ENCODE measurements at places on chromosomes 11 and 22.
A peak's percentile ranks its signal among the peaks of the same experiment; 100 is the strongest.

- DNase-seq, result no peak
- H3K27me3 ChIP-seq, result no peaks in the 10 kb centered on the region
- H3K36me3 ChIP-seq, result no peaks in the 10 kb centered on the region
Measured at GRCh38 chr11:70573701-70574151, 175.4 kb downstream of the CTTN start.

DNA sequence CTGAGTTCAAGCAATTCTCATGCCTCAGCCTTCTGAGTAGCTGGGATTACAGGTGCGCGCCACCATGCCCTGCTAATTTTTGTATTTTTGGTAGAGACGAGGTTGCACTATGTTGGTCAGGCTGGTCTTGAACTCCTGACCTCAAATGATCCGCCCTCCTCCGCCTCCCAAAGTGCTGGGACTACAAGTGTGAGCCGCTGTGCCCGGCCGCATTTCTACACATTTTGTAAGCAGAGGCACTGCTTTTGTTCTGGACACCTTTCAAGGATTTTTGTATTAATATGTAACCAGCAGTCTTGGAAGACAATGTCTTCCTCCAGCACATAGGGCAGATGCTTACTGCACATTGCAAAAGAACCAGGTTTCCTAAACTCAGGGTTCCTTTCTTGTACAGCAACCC, 11.4 kb upstream of the VSIG10L2 start:
- no peak for DNase-seq
- no peaks in the 10 kb centered on the region for H3K27me3 ChIP-seq
- no peaks in the 10 kb centered on the region for H3K36me3 ChIP-seq
- no peak overlapping the region for H3K27ac ChIP-seq
- H3K4me3 ChIP-seq, result no peak overlapping the region

DNA sequence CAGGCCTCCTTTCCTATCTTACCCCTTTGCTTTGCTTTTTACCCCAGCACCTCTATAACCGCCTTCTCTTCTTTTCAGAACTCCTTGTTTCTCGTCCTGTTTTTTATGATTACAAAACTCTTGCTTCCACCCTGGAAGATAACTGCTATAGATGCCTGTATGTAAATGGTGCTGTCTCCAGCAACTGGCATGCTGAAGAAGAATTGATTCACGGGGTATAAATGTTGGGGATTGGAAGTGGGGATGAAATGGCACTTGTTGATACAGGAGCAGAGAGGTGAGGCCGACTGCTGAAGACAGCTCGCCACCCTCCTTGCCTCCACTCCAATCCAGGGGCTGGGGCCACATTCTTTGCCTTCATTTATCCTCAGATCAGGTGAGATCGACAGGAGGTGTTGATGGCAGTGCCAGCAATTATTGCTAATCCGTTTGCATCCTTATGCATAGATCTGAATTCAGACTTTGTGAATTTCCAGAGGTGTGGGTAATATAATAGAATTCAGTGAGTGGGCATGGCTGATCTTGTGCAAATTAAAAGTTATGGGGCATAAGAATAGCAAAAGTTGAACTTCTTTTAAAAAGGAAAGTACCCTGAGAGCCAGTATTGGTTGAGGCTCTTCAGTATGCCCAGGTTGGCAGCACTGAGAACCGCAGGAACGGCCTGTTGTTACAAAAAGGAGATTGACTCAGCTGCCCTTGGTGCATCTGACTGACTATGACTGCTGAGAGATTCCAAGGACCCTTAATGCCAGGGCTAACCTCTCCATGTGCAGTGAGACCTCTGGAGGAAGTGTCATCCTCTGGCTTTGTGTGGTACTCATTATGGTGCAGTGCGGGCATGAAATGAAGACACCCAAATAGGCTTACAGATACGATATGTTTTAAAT, 5.3 kb downstream of the NEAT1 start:
- H3K36me3 ChIP-seq, result peaks cover 31% of the 10 kb centered on the region
- DNase-seq, result no peak
- H3K27ac ChIP-seq, result peak overlapping the region; percentile 100
- peak overlapping the region; percentile 94 for H3K4me3 ChIP-seq

DNA sequence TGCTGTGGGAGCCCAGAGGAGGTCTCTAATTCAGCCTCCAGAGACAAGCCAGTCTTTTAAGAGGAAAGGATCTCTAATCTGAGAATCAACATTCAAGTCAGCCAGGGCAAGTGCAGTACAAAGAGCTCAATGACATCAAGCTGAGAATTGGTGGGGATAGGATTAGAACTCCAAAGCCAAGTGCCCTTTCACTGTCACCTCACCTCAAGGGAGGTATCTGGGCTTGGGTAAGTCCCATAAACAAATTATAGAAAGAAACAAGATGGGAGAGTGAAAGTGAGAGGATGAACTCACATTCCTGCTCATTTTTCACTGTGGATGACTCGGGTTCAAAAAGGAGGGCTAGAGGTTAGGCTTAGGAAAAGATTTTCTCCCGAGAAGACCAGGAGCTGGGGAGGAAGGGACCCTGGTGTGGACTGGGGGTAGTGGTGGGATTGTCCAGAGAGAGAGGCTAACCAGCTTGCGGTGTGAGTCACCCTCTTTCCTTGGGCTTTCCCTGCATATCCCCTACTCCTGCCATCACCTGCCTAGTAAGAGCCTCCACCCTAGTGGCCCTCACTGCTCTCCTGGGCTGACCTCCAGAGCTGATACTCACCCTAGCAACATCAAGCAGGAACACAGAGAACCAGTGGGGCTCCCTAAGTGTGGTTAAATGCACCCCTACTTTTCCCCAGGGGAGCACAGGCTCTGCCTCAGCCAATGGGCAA, 70.4 kb downstream of the RRM1 start:
- H3K27ac ChIP-seq, result no peak overlapping the region
- no peaks in the 10 kb centered on the region for H3K4me1 ChIP-seq
- H3K36me3 ChIP-seq, result no peaks in the 10 kb centered on the region

DNA sequence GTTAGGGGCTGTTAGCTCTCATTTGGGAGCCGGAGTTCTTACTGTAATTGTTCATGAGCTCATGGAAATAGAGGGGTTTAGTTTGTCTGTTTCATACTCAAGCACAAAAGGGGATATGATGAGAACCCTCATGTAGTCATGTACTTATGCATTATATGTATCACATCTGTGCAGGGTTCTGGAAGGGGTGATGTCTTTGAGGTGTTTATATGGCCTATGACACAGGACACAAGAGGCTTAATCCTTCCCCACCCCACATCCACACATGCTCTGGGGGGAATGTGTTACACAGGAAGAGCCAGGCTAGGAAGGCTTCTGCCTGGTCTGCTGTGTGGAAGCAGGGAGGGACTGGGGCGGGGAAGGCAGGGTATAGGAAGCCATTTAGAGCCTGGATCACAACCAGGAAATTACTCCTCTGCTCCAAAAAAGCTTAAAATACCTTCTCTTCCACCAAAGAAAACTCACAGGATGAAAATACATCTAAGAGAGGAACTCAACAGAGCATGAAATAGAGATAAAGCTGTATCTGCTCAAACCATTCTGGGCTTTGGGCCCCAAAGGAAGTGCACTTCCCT, 316.1 kb downstream of the TMEM135 start:
- DNase-seq, result no peak
- H3K27ac ChIP-seq, result peak overlapping the region; percentile 6
- H3K4me1 ChIP-seq, result peaks cover 4% of the 10 kb centered on the region
- no peaks in the 10 kb centered on the region for H3K27me3 ChIP-seq

DNA sequence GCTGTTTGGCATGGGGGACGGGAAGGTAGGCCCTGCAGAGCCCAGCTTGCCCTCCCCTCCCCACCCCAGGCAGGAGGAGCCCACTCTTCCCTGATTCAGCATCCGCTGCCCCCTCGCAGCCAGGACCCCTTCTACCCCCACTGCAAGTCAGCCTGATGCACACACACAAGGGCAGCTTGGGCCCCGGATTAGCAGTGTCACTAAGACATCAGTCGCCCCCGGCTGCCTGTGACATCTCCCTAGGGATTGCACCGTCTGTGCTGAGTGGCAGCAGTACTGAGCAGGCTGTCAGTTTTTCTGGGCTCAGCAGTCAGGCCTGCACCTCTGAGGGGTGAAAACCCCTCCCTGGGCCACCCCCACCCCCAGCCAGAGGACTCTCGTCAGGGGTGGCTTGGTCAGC, 30.4 kb upstream of the SYT7 start:
- no peak overlapping the region for H3K4me3 ChIP-seq
- no peaks in the 10 kb centered on the region for H3K4me1 ChIP-seq
- DNase-seq, result no peak
- H3K27ac ChIP-seq, result no peak overlapping the region
- H3K27me3 ChIP-seq, result no peaks in the 10 kb centered on the region

DNA sequence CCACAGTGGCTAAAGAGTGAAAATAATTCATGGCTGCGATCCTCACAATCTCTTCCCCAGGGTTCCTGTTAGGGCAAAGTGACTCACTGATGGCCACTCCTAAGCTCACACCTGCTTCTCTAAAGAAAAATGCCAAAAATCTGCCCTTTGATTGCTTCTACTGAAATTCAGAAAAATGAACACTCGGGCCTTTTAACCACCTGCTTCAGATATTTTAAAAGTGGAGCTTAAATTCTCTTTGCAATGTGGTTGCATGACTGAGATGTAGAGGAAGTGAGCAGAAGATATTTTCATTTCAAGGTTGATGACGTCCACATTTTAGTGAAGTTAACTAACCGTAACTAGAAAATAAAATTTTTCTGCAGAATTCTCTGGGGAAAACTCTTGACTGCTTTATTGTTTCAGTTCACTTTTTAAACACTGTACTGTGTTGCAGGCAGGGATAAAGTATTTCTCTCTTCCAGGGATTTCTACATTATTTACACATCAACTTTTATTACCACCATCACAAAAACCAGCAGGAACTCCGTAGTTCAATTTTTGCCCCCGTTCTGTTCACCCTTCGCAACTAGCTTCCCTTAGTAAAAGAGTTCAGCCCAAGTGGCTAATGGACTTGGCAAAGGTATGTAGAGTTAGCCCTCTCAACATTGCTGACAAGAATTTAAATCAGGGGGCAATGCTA, 8.5 kb downstream of the RAB30 start:
- no peaks in the 10 kb centered on the region for H3K27me3 ChIP-seq
- no peak overlapping the region for H3K27ac ChIP-seq
- H3K4me3 ChIP-seq, result peak overlapping the region; percentile 65

GRCh38 chr22:46507451-46508425, 29.7 kb downstream of the CELSR1 start:
- no peak for DNase-seq
- H3K27ac ChIP-seq, result no peak overlapping the region
- no peaks in the 10 kb centered on the region for H3K27me3 ChIP-seq
- no peak overlapping the region for H3K4me3 ChIP-seq
- H3K36me3 ChIP-seq, result no peaks in the 10 kb centered on the region

- H3K36me3 ChIP-seq, result peaks cover 57% of the 10 kb centered on the region
- H3K4me1 ChIP-seq, result no peaks in the 10 kb centered on the region
- no peak for DNase-seq
- H3K27me3 ChIP-seq, result no peaks in the 10 kb centered on the region
- H3K27ac ChIP-seq, result no peak overlapping the region
Measured at GRCh38 chr22:20107471-20107901, 8.4 kb upstream of the RANBP1 start.

Data from thoracic aorta (tissue), 2 donors.